ENCODE measurements at places on chromosomes 7 and 10. TPM values are rescaled to one million over a fixed set of nuclear protein-coding genes. Genes with fewer than 3 reads are reported as not detected.

Gene ELN
- total RNA-seq, result not detected

Gene GNAT3
- not detected for total RNA-seq

GRCh38 chr10:86265895-86266259, 100.7 kb downstream of the GRID1 start:
- DNase-seq, result no peak

Gene C7orf57
- total RNA-seq, result 0.47 TPM

Gene TAS2R41
- not detected for total RNA-seq

Gene DYNC1I1
- total RNA-seq, result not detected

Gene RASSF4
- total RNA-seq, result 0.98 TPM

GRCh38 chr10:61798713-61799112, 102.8 kb upstream of the ARID5B start:
- no peak for DNase-seq

DNA sequence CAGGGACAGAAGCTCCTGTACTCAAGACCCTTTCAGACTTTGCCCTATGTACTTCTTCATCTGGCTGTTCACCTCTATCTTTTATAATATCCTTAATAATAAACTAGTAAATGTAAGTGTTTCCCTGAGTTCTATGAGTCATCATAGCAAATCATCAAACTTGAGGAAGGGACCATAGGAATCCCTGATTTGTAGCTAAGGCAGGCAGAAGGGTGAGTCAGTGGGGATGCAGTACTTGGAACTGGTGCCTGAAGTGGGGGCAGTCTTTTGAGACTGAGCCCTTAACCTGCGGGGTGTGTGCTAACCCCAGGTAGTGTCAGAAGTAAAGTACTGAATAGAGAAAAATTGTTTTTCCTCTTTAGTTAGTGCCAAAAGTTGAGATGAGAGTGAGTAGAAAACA, 6.2 kb upstream of the TMEM243 start:
- no peak for DNase-seq

DNA sequence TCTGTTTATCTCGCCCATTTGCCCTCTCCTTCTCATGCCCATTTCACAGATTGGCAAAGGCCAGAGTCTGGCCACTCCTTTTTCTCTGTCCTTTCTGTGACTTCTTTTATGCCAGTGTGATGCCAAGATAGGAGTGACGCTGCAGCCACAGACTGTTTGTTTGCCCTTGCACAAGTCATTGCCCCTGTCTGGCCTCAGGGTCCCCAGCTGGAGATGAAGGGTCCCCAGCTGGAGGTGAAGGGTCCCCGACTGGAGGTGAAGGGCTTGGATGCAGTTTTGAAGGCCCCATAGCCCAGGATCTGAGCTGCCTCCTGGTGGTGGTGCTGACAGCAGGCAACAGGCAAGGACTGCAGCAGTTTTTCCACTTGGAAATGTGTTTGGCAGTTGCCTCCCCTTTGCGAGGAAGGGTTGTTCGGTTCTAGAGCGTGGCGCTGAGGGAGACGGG, 50.8 kb upstream of the SLC29A3 start:
- peak; percentile 76 for DNase-seq

GRCh38 chr7:84226759-84227158, 32.2 kb upstream of the SEMA3A start:
- no peak for DNase-seq

DNA sequence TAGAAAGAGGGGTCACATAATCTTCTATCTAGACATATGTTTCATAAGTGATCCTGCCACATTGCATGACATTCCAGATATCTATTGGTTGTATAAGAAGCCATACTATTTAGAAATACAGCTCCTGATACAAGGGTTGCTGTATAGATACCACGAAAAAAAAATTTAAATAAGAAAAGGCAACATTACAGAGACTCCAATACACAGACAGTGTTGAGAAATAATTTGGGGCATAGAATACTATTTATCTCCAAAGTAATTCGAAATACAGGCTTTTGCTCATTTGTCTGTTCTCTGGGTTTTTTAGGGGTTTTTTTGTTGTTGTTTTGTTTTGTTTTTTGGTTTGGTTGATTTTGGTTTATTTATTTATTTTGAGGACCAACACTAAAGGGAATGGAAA, 2.6 kb downstream of the IFIT2 start:
- no peak for DNase-seq

DNA sequence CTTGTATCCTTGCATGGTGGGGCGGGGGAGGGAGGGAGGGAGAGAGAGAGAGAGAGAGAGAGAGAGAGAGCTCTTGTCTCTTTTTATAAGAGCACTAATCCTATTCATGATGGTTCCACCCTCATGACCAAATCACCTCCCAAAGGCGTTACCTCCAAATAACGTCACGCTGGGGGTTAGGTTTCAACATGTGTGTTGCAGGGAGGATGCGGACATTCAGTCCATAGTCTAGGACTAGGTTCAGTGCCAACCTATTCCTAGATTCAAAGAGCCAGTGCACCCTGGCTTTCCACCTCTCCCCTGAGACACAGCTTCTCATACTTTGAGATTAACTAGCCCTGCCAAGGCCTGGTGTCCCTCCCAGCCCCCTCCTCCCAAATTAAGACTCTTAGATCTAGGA, 123.0 kb downstream of the GRK5 start:
- no peak for DNase-seq

Gene OR6V1
- total RNA-seq, result not detected

DNA sequence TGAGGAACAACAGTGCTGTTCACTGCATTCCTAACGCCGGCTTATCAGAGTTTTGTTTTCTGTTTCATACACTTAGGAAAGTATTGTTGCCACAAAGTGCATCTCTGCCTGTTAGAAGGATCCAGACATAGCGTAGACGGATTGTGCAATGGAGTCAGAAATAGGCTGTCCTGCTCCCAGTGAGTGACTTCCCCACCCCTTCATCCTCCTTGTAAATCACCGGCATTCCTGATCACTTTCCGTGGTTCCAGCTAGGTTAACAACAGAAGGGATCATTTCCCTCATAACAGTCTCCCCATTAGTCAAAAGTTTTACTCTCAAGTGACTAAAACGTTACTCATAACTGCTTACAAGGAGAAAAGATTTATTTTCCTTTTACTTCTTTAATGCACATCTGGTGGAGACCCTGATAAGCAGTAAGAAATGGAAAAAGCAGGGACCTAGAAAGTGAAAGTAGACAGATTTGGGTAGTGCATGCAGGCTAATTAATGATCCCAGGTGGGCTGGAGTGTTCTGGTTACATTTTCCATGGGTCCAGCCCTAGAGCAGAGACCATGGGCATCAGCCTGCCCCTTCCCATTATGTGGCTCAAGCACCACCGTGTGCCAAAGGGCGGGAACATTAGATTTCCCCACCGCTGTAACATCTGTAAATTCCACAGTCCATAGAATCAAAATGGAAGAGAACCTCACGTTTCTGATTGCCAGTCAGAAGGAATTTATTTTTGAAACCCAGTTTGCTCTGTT, 395.1 kb upstream of the GALNT17 start:
- DNase-seq, result no peak

Gene HTR5A
- total RNA-seq, result not detected

GRCh38 chr10:71306979-71307378, 12.1 kb upstream of the SLC29A3 start:
- DNase-seq, result no peak

DNA sequence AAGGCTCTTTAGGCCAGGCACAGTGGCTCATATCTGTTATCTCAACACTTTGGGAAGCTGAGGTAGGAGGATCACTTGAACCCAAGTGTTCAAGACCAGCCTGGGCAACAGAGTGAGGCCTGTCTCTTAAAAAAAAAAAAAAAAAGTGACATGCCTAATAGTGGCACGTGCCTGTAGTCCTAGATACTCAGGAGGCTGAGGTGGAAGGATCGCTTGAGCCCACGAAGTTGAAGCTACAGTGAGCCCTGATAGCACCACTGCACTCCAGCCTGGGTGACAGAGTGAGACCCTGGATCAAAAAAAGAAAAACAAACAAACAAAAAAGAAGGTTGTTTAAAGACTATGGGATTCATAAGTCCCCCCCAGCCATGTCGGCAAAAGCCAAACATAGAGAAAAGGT, 42.2 kb upstream of the NRF1 start:
- DNase-seq, result no peak

GRCh38 chr10:42995537-42995936, 81.3 kb upstream of the RET start:
- no peak for DNase-seq

GRCh38 chr7:45703373-45703821, 129.2 kb downstream of the ADCY1 start:
- DNase-seq, result no peak

DNA sequence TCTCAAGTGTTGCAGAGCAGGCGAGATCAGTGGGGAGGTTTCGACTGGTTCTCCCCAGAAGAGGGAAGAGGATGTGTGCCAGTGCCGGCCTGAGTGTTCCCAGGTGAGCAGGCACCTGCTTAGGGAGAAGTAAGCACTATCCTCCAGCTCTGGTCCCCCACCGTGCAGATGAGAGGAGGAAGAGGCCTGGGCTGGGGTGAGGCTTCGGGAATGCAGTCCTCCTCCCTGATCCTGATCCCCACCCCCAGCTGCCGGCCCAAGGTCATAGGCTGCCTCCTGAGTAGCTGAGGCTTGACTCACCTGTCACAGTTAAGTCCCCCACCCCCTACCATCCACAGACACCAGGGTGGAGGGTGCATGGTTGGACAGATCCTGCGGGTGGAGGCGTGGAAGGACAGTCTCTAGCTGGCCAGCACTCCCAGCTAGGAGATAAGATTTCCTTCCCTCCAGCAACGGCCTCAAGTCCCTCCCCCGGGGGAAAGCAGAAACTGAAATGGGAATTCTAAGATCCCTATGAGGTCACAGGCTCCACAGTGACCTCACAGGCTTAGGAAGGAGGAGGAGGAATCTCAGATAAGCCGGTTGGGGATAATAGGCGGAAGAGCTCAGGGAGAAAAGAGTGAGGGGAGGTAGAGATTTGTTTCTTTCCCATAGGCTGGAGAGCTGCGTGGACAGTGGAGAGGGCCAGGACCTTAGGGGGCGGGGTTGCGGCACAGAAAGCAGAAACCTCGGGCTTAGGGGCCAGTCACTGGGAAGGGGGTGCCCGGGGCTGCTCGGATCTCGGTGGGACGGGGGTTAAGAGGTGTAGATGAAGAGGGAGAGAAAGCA, 1.0 kb downstream of the LRCH4 start:
- DNase-seq, result peak; percentile 25

DNA sequence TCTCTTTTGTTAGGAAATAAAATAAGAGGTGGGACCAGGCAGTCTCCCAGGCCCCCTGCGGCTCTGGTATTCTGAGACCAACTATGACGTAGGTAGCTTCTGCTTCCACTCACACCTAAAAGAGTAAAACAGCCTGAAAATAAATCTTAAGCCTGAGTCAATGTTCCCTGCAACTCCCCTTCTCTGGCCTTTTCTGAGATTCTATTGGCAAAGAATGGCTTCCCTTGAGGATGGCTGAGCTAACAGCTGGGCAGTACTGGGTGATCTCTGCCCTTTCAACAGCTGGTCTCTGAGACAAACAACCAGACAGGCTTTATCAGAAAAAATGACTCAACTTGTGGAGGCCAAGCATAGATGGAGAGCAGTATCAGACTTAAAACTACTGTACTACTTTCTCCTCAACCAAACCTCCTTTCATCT, 58.7 kb downstream of the CREB3L2 start:
- DNase-seq, result no peak

GRCh38 chr7:8365499-8366110, 67.8 kb upstream of the NXPH1 start:
- peak; percentile 33 for DNase-seq

Gene LIPM
- not detected for total RNA-seq

GRCh38 chr7:47539398-47540052, 42.4 kb downstream of the TNS3 start:
- DNase-seq, result no peak

DNA sequence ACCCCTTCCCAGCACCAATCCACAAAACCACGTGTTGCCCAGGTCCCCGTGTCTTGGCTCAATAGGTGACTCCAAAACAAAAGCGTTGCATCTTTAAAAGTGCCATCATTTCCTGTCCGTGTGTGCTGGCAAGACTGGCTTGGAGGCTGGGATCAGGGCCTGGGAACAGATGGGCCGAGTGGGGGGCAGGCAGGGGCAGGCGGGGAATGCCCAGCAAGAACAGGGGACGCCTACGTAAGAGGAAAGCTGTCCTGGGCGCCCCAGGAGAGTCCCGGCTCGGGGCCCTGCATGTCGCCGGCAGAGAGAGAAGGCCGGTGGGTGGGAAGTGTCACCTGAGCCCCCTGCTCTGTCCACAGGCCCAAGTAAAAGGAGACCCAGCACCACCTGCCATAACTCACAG, 86.5 kb downstream of the PAXIP1 start:
- peak; percentile 85 for DNase-seq

Gene CCDC172
- total RNA-seq, result not detected

Gene HOXA6
- total RNA-seq, result not detected

DNA sequence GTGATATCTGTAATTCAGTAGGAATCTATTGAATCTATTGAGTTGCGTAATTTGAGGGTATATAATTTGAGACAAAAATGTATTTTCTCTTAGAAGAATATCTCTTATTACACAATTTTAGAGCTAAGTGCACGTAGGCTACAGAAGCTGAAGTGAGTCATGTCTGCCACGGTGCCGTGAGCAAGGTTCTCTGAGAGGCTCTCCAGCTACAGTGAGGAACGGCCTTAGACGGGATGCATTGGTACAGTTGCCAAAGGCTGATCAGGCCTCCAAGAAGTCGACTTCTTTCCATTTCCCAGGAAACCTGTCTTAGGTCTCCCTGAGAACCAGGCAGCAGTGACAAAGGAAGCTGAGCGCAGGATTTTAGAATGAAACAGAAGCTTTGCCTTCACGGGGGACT, 28.6 kb downstream of the TCERG1L start:
- DNase-seq, result no peak

GRCh38 chr7:26311798-26312197, 20.1 kb downstream of the SNX10 start:
- no peak for DNase-seq

GRCh38 chr10:95604630-95605029, 43.5 kb upstream of the SORBS1 start:
- DNase-seq, result no peak

- DNase-seq, result no peak
Observed at GRCh38 chr10:93601146-93601773, at the start of gene RBP4. TSS of gene RBP4 (minus strand) at chr10:93601235. CDS start at chr10:93601028, 207 bp downstream.

- no peak for DNase-seq
Observed at GRCh38 chr10:122021379-122021778, 32.4 kb downstream of the TACC2 start.
